EH (cell line): ENCODE measurements at places on chromosomes 7 and 10.

DNA sequence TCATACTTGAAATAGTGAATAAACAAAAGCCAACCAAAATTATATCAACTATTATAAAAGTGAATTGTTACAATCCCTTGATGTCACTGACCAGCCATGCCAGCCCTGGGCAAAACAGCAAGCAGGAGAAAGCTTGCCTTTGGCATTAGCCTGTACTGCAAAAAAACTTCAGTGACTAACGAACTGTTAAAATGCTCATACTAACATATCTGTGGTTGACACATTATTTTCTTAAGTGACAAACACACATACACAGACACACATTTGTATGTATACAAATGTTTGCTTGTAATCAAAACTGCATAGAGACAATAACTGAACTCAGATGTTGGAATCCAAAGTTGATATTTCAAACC lies 29.5 kb downstream of the CHCHD3 start:
- peak; percentile 32 for DNase-seq

DNA sequence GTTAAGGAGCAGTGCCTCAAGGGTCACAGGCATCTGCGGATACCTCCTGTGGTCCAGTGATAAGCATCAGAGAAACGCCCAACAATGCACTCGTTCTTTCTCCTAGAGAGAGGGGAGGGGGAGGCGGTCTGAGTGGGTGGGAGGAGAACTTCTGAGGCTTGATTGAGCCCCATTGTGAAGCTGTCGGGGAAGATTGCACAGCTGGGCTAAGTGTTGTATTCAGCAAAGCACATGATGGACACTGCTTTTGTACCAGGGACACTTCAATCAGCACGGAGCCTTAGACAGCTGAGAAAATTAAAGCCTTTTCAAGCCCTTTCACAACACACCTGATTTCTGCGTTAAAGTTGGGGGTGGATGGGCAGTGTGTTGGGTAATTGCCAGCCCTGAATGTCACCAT lies 230.3 kb upstream of the GHITM start:
- no peak for DNase-seq

DNA sequence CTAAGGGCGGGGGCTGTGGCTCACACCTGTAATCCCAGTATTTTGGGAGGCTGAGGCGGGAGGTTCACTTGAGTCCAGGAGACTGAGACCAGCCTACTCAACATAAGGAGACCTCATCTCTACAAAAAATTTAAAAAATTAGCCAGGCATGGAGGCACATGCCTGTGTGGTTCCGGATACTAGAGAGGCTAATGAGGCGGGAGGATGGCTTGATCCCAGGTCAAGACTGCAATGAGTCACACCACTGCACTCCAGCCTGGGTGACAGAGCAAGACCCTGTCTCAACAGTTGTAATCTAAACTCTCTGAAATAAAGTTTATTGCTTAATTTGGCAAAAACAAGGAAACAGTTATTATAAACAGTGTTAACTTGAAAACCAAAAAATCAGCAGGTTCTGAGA lies 123.3 kb downstream of the USP6NL start:
- peak; percentile 32 for DNase-seq

DNA sequence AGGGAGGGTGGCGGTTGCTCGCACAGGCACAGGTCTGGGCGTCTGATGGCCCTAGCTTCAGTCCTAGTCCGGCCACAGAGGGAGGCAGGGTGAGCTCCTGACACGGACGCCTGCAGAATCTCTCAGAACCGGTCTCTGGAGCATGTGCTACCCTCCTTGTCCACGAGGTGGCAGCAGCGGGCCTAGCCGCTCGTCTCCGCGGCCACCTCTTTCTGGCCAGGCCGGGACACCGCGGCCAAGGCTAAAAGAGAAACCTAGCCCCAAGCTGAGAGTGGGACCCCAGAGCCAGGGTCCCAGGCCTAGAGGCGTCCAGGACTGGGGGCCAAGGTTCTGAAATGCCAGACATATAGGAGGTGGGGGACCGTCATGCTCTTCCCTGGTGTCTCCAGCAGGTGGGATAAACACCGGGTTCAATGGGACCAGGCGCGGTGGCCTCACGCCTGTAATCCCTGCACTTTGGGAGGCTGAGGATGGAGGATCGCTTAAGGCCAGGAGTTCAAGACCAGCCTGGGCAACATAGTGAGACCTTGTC lies 3.2 kb upstream of the LAT2 start:
- peak; percentile 76 for DNase-seq

DNA sequence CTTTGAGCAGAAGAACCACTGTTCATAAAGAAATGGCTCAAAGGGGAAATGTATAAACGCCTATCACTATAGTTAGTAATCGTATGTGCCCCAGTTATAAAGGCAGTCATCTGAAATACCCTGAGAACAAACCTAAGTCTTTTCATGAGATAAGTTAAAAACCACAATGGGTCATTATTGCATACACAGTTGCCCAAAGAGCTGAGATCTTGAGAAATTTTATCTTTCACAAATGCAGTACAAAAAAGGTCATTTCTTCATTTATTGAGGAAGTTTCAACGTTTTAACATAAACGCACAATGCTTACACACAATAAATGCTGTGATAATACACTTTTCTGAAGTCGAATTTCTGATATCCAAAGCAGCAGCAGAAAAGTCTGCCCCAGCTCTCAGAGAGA lies 114.4 kb downstream of the MICU1 start:
- no peak for DNase-seq

GRCh38 chr7:18468795-18469194 lies 26.8 kb upstream of the HDAC9 start:
- DNase-seq: no peak

DNA sequence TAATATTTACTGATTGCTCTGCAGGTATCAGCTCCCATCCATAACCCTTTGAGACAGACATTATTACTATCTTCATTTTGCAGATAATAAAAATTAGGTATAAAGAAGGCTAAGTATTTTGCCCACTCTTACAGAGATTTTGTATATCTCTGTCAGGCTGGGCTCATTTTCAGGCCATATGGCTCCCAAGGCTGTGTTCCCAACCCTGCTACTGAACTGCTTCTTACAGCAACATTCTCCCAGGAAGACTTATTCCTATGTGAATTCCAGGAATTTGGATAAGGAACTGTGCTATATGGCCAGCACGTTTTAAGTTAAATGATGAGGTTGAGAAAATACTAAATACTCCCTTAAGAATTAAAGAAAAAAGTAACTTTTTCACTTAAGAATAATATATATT lies 1.9 kb upstream of the TMEM106B start:
- no peak for DNase-seq

- no peak for DNase-seq
Observed at GRCh38 chr10:120800528-120801323, 50.4 kb upstream of the WDR11 start.

DNA sequence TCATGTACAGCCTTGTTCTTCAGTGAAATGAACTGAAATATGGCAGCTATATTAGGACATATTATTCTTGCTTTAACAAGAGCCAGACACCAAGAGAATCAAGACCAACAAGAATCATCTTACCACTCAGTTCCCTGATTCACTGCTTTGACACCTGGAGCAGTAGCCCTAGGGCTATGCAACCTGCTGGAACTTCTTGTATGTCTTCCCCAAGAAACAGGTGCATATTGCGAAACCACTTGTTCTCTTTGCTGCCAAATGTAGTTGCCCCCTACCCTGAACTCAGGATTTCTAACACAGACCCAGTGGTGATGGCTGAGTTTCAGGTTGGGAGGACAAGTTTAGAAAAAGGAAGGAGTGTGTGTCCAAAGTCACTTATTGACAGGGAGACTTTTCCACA lies 46.1 kb downstream of the WIPF3 start:
- DNase-seq: no peak

- DNase-seq: no peak
Observed at GRCh38 chr10:95168694-95169093, 25.3 kb upstream of the ACSM6 start.

DNA sequence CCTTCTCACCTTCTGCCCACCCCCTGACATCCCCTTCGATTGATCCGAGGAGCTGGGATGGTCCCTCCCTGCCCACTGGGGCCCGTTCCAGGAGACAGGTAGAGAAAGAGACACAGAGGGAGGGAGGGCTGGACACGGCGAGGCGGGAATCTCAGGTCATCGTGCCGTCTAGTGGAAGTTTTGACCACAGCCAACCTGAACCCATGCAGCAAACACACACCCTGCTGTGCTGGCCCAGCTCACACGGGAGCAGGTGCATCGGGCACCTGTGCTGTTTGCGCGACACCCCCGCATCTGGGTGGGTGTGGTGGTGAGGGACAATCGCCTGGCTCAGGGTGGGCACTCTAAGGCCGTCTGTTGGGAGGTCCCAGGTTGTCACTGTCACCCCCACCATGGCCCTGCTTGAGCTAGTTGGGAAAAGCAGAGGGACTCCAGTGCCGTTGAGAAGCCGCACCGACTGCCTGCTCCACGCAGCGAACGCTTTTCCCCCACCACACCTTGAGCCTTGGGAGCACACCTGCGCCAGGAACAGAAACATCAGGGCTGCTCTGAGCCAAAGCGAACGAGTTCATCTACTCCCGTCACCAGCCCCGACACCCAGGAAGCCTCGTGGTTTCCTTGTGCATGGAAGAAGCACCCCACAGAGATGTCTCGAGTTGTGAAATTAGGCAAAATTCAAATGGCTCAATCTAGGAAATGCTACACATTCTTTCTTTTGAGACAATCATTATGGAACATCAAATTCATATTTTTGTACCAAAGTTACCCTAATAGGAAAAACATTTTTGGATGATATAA lies 285.8 kb downstream of the DNAJB6 start:
- DNase-seq: no peak

GRCh38 chr7:55343002-55343781 lies 21.9 kb upstream of the LANCL2 start:
- no peak for DNase-seq

DNA sequence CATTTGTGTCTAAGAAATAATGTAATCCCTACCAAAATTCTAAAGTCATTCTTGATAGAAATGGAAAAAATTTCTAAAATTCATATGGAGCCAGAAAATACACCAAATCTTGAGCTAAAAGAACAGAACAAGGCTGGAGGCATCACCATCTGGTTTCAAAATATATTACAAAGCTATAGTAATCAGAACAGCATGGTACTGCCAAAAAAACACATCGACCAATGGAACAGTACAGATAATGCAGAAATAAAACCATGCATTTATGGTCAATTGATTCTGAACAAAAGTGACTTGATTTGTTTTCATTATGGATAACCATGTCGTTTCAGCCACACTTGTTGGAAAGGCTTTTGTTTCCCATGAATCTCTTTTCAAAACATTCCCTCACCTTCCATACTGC lies 7.0 kb upstream of the WDFY4 start:
- DNase-seq: no peak

DNA sequence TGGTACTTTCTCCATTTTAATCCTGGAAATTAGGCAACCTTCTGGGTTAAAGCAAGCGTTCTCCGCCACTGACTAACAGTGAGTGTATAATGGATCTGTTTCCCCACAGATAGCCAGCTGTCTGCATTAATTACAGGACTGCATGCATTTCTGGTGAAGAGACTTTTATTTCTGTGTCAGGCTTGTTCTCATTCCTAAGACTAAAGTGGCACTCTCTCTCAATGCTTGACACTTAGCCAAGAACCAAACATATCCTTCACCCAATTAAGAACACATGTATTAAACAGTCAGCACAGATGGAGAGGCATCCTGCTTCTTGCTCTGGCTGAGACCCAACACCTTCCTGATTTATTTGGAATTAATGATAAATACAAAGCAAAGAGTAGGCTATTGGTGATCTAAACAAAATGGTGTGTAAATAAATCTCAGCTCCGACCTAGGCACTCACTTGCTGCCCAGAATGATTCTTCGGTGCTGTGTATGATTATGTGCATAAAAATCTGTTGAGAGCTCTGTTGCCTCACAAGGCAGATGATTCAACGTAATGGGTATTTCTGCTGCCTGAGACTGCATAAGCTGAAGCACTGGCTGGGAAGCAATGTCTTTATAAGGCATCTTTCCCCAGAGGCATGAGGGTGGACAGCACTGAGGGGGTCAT lies 16.8 kb downstream of the CALU start:
- DNase-seq: peak; percentile 98

DNA sequence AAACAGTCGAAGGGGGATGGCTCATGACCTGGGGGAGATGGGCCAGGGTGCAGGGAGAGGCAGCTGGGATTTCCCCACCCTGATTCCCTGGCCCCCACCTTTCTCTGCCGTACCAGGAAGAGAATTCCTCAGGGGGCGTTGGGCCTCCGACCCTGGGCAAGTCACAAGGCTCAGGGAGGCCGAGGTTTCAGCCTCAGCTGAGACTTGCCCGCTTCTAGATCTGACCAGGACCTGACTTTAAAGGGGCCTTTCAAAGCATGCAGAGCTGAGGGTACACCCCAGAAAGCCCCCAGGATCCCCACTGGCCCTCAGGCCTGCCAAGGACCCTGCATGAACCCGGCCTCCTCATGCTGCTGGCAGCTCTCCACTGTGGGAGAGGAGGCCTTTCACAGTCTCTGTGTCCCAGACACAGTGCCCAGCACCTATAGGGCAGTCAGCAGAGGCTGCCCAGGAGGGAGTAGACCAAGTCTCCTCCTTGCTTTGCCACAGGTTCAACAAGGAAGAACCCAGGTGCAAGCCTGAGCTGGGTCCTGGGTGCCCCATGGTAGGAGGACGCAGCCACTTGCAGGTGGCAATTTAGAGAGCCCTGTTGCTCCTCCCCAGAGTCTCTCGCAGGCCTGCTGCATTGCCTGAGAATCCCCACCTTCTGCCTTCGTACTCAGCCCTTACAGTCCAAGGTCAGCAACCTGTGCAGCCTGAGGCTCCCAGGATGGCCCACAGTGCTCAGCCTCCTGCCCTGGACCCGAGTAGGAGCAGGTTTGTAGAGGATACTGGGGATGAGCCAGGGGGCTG lies 89.3 kb downstream of the CHST15 start:
- DNase-seq: no peak

- no peak for DNase-seq
Observed at GRCh38 chr7:146115548-146115850, 1.1 kb upstream of the CNTNAP2 start.

DNA sequence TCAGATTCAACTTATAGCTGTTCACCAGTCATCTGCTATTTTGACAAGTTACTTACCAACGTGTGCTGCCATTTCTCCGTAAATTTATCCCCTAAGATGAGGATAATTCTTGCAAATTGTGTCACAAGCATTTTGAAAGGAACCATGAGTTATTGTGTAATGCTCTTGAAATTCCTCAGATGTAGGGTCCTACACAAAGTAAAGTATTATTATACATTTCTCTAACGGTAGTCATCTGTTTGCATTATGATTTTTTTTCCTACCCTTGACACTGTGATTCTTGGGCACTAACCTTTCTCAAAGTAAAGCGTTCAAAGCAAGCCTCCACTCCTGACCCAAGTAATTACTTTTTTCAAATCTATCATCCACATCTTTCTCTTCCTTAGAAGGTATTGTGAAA lies 8.1 kb downstream of the HERC4 start:
- peak; percentile 34 for DNase-seq

GRCh38 chr7:37853468-37853867 lies 5.1 kb downstream of the NME8 start:
- no peak for DNase-seq

DNA sequence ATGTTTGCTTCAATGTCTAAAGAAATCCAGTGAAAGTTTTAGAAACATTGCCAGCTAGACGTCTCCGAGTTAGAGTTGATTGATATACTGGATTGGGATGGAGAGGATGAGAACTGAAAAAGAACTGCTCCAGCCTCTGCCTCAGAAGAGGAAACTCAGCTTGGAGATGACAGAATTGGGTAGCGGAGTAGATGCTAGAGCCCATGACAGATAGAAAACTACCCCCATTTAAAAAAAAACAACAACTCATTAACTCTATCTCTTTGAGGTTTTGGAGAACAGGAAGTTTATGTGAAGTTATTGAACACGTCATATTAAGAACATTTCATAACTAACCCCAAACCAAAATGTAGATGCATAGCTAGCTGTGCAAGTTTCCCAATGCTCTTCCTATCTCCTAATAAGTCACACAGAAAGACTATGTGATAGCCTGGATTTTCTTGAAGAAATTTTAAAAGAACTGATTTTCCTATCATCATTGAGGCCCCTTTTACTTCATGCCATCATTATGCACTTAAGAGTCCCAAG lies 28.3 kb upstream of the AFAP1L2 start:
- DNase-seq: no peak
